ENCODE measurements at places on chromosomes 5 and 9. TPM values are rescaled to one million over a fixed set of nuclear protein-coding genes. Genes with fewer than 3 reads are reported as not detected.

Gene PCDHA1
- total RNA-seq = not detected

Gene ZNG1E
- 49.1 TPM for total RNA-seq

Gene PAPPA
- 4.4 TPM for total RNA-seq

Gene CCL28
- total RNA-seq = 4.3 TPM

Gene SLC25A48
- total RNA-seq = 2.4 TPM

Gene PALM2AKAP2
- 22.3 TPM for total RNA-seq

Gene PCDHB13
- total RNA-seq = 2.9 TPM

Gene THBS4
- 12.3 TPM for total RNA-seq

Gene TOMM5
- total RNA-seq = 81.3 TPM

Gene OR1N1
- not detected for total RNA-seq

Gene PAX5
- 0.30 TPM for total RNA-seq

Gene DCAF10
- 20.3 TPM for total RNA-seq

Gene ANKRD34B
- total RNA-seq = 0.10 TPM

Gene CA9
- total RNA-seq = 2.2 TPM

Gene MUSK
- total RNA-seq = 1.1 TPM

Gene DIPK1B
- total RNA-seq = 7.0 TPM

Gene RLN2
- not detected for total RNA-seq

Gene ZNF169
- total RNA-seq = 4.8 TPM

Gene CIZ1
- 24.4 TPM for total RNA-seq

Gene IL7R
- 2.0 TPM for total RNA-seq

Gene OTP
- total RNA-seq = not detected

Gene CFAP157
- 0.10 TPM for total RNA-seq

Gene FOXD4L3
- not detected for total RNA-seq

Gene NIPAL4
- total RNA-seq = 11.9 TPM

Gene SLC2A8
- 6.8 TPM for total RNA-seq

Gene BARHL1
- not detected for total RNA-seq

Gene CARD9
- 3.0 TPM for total RNA-seq

Gene NR2F1
- 4.8 TPM for total RNA-seq

Gene TMEM174
- total RNA-seq = not detected

Gene DIMT1
- 23.9 TPM for total RNA-seq

Gene LCN10
- total RNA-seq = not detected

Gene PTGS1
- total RNA-seq = 4.7 TPM

Gene CCDC171
- 9.2 TPM for total RNA-seq

Gene PDE6A
- not detected for total RNA-seq

Gene TLE1
- total RNA-seq = 36.6 TPM

Measured in skin of body (tissue), 3 donors.